H9 (cell line): ENCODE measurements at places on chromosomes 16 and 17. TPM values are rescaled to one million over a fixed set of nuclear protein-coding genes. Genes with fewer than 3 reads are reported as not detected.

DNA sequence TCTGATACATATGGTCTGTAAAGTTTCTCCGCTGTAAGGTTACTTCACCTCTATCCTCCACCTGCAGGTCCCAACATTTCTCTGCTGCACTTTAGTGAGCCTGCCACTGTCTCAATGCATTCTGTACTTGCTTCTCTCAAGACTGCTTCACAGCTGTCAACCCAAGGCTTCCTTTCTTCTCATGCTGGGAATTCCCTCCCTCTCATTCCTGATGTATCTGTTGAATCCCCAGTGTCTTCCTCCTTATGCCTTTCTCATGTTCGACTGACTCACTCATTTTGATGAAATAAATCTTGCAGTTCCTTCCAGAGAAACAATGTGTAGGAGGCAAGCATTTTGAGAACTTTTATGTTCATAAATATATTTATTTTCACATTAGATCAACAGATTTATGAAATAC lies 288.3 kb downstream of the CNTNAP4 start:
- no peak for DNase-seq

DNA sequence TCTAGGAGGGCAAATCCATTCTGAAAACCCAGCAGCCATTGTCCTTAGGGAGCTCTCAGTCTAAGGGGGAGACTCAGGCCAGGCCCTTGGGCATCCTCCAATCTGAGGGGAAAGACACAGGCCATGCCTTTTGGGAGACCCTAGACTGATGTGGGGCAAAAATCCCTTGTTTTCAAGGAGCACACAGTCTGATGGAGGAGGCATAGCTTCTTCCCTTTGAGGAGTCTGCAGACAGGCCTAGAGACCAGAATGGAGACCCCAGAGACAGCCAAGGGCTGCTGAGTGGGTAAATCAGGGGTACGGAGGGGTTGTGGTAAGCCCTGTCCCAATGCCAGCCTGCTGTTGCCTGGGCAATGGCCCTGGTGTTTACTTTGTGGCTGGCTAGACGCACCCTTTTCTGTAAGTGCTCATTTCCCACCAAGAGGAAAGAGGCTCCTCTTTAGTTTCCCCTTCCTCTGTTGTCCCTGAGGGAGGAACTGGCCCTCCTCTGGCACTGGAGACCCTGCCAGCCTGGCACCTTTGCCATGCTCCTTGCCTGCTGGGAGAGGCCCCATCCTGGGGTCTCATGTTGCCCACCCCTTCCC lies 19.3 kb downstream of the ARHGAP23 start:
- no peak for DNase-seq

MPV17L gene
- total RNA-seq, result 5.6 and 6.4 TPM in 2 replicates

ASB16 gene
- total RNA-seq, result 0.31 and 0.90 TPM in 2 replicates
